ENCODE measurements at places on chromosomes 6 and 20. TPM values are rescaled to one million over a fixed set of nuclear protein-coding genes. Genes with fewer than 3 reads are reported as not detected.

SPATA25 gene
- 0.29 TPM for total RNA-seq

HDGFL1 gene
- total RNA-seq, result not detected

DLK2 gene
- 2.4 TPM for total RNA-seq

TNFRSF6B gene
- total RNA-seq, result 1.2 TPM

CPNE5 gene
- total RNA-seq, result not detected

- H3K27ac ChIP-seq, result no peak overlapping the region
- H3K4me3 ChIP-seq, result no peak overlapping the region
- no peak for DNase-seq
These were observed 24.7 kb downstream of the PTGIS start for GRCh38 chr20:49543071-49543857.

GRCh38 chr20:675033-675452 is 559 bp downstream of the SCRT2 start:
- H3K27ac ChIP-seq, result no peak overlapping the region
- peaks cover 6% of the 10 kb centered on the region for H3K4me1 ChIP-seq
- H3K27me3 ChIP-seq, result peaks cover 36% of the 10 kb centered on the region
- DNase-seq, result no peak
- H3K36me3 ChIP-seq, result no peaks in the 10 kb centered on the region

GRCh38 chr20:54585217-54585616 is 109.8 kb downstream of the DOK5 start:
- DNase-seq, result no peak
- no peaks in the 10 kb centered on the region for H3K27me3 ChIP-seq
- no peak overlapping the region for H3K27ac ChIP-seq
- H3K4me3 ChIP-seq, result no peak overlapping the region

DNA sequence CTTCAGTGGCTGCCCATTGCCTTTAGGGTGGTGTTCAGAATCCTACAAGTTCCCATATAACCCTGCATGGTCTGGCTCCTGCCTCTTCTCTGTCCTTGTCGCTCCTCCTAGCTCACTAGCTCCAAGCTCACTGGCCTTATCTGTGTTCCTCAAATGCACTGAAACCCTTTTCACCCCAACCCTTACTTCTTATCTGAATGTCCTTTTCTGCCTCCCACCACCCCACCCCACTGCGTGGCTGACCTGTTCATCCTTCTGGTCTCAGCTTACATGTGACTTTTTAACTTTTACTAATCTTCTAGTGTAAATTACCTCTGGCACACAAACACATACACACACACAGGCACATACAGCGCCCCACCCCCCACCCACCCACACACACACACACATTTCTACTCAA is 41.0 kb upstream of the GLP1R start:
- peaks cover 1% of the 10 kb centered on the region for H3K27me3 ChIP-seq
- DNase-seq, result no peak
- H3K36me3 ChIP-seq, result no peaks in the 10 kb centered on the region
- no peaks in the 10 kb centered on the region for H3K4me1 ChIP-seq
- no peak overlapping the region for H3K4me3 ChIP-seq

GRCh38 chr20:7505152-7505834 is 435.0 kb downstream of the HAO1 start:
- no peaks in the 10 kb centered on the region for H3K4me1 ChIP-seq
- no peaks in the 10 kb centered on the region for H3K36me3 ChIP-seq
- no peaks in the 10 kb centered on the region for H3K27me3 ChIP-seq
- no peak overlapping the region for H3K4me3 ChIP-seq

DNA sequence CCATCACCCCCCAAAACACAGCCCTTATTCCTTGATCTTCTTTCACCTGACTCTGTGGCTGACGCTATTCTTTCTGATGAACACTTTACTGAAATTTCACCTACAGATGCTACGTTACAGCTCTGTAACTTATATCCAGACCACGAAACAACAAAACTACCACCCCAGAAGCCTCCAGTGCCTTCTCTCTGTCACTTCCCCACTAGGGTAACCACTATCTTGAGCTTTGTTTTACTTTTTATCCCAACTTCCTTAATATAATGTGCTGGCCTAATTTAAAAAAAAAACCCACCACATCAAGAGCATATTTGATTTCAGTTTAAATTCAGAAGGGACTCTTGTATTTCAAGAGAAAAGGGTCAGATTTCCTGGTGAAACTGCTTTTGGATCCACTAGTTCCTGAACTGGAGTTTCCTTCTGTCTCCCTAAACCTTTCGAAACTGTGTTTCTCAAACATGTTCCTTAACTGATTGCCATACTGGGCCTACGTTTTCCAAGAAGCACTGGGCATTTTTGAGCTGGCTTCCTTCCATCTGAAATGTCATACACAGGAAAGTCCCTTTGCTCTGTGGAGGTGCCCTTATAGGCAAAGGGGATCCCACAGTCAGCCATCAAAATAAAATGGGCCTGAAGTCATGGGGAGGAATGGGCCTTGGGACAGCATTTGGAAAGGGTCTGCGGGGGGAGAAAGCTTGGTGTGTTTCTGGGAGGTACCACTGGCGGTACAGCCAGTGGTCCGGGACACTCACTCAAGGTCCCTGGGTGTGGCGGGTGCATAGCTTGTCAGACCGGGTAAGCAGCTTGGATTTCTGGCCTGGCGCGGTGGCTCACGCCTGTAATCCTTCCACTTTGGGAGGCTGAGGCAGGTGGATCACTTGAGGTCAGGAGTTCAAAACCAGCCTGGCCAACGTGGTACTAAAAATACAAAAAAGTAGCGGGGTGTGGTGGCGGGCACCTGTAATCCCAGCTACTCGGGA is 25.8 kb upstream of the RTF2 start:
- H3K4me1 ChIP-seq, result peaks cover 61% of the 10 kb centered on the region
- H3K36me3 ChIP-seq, result no peaks in the 10 kb centered on the region
- peak overlapping the region; percentile 63 for H3K4me3 ChIP-seq
- peaks cover 2% of the 10 kb centered on the region for H3K27me3 ChIP-seq
- peak overlapping the region; percentile 92 for H3K27ac ChIP-seq
- DNase-seq, result no peak

DNA sequence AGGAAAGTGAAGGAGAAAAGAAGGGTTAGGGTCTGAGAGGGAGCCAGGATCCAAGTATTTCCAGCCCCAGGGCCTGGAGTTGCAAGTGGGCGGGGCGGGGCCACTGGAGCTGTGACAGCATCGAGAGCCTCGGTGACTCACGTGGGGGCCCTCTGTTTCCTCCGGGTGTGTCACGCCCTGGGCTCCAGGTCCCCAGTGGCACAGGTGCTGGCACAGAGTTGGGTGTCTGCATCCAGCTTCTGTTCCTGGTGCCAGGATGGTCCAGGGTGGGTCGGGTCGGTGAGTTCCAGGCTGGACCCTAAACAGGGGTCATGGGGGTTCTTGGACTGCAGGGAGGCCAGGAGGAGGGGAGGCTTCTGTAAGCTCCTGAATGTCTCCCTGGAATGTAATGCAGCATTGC is 16.7 kb downstream of the RAET1L start:
- peaks cover 31% of the 10 kb centered on the region for H3K27me3 ChIP-seq
- no peak overlapping the region for H3K27ac ChIP-seq
- no peaks in the 10 kb centered on the region for H3K36me3 ChIP-seq
- DNase-seq, result no peak
- H3K4me3 ChIP-seq, result no peak overlapping the region

DNA sequence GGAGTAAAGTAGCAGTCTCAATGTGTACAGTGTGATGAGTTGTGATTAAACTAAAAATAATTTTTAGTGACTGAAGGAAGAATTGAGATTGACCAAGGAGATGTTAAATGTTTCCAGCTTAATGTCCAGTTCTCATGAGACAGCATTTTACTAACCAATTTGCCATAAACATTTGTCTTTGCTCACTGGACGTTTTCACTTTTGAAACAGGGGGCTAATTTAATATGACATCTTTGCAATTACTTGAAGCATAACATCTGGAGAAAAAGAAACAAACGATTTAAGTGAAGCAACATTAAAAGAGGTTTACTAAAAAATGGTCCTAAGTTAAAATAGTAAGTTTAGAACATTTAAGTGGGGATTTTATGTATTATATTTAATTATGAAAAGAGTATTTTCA is 443.8 kb downstream of the BCKDHB start:
- no peaks in the 10 kb centered on the region for H3K27me3 ChIP-seq
- H3K27ac ChIP-seq, result no peak overlapping the region
- no peaks in the 10 kb centered on the region for H3K36me3 ChIP-seq
- no peak overlapping the region for H3K4me3 ChIP-seq

DNA sequence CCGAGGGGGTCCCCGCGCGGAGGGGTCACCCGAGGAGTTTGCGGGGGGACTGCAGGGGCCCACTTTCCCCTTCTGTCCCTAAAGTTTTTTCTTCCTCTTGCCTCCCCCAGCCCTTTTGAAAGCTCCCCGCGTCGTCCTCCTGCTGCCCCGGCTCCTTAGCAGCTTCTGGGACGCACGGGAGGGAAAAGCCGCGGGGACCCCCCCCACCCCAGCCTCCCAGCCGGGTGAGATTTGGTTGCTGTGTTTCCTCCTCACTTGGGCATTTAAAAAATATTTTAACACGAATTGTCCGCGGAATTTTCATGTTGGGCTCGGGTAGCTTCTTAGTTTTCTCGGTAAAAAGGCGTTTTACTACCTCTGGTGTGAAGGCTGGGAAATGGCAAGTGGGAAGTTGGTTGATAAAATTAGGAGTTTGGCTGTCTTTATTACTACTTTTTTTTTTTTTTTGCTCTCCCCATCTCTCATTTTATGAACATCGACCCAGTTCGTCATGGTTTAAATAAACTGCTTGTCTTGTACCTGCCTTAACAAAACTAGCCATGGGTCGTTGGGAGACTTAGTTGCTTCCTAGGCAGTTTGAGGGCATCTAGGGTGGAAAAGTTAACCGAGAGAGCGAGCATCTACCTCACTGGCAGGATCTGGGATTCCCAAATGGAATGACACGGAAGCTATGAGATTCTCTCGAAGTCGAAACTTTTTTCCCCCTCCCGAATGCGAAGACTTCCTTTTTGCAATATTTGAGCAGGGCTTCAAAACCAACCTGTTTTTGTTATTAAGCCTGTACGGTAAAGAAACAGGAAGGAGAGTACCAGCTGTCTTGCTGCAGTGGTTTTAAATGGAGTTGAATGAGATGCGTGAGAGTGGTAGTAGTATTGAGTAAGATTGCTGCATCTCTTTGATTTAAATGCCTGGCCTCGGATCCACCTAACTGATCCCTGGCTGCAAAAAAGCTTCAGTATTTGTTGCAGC is 868 bp downstream of the NCOA3 start:
- peak overlapping the region; percentile 95 for H3K27ac ChIP-seq
- peaks cover 6% of the 10 kb centered on the region for H3K36me3 ChIP-seq
- peaks cover 2% of the 10 kb centered on the region for H3K27me3 ChIP-seq

DNA sequence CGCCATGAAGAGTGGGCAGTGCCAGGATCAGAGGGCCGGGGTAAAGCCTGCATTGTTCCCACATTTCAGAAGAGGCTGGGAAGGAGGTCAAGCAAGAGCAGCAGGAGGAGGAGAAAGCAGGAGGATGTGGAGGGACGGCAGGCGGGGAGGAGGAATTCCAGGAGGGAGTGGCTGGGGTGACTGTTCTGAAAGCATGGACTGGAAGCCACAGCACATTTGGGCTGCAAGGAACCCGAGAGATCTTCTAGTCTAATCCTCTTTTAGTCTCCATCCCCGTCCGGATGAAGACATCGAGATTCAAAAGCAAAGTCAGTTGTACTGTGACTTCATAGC is 76.9 kb downstream of the FAM50B start:
- no peaks in the 10 kb centered on the region for H3K36me3 ChIP-seq
- H3K27ac ChIP-seq, result peak overlapping the region; percentile 71
- H3K27me3 ChIP-seq, result no peaks in the 10 kb centered on the region
- peak overlapping the region; percentile 42 for H3K4me3 ChIP-seq
- peaks cover 52% of the 10 kb centered on the region for H3K4me1 ChIP-seq
- DNase-seq, result peak; percentile 17

DNA sequence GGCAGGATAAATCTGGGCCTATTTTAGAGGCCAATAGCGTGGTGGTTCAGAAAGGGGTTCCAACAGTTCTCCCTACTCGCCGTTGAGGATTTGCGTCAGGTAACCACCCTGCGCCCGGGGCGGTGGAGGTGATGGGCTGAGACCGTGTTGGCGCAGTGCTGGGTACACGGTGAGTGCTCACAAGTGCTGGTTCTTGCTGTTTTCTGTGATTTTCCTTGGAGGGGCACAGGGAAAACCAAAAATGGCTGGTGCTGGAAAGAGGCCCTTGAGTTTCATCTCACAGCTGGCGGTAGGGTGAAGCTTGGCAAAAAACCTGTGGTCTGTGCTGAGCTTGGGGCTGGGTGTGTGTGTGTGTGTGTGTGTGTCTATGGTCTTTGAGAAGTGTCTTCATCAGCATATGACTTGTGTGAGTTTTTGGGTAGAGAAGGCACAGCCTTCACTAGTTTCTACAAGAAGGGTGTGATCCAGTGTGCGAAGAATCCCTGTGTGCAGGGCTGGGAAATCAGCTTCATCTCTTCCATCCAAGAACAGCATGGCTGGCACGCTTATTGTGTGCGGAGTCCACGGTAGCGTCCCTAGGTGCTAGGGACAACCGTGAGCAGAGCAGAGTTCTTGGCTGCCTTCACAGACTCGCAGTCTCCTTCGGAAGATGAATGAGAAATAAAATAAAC is 35.3 kb upstream of the SCRT2 start:
- H3K4me3 ChIP-seq, result no peak overlapping the region
- H3K36me3 ChIP-seq, result no peaks in the 10 kb centered on the region
- no peak for DNase-seq
- H3K4me1 ChIP-seq, result no peaks in the 10 kb centered on the region
- peaks cover 12% of the 10 kb centered on the region for H3K27me3 ChIP-seq
- H3K27ac ChIP-seq, result no peak overlapping the region

GRCh38 chr20:48754292-48754691 is 73.5 kb downstream of the PREX1 start:
- no peaks in the 10 kb centered on the region for H3K36me3 ChIP-seq
- H3K4me3 ChIP-seq, result no peak overlapping the region
- H3K4me1 ChIP-seq, result no peaks in the 10 kb centered on the region
- DNase-seq, result no peak

GRCh38 chr6:44096612-44097011 is 30.6 kb downstream of the MRPL14 start:
- DNase-seq, result peak; percentile 65
- H3K4me1 ChIP-seq, result peaks cover 10% of the 10 kb centered on the region
- no peak overlapping the region for H3K4me3 ChIP-seq
- H3K27ac ChIP-seq, result no peak overlapping the region
- no peaks in the 10 kb centered on the region for H3K27me3 ChIP-seq
- H3K36me3 ChIP-seq, result no peaks in the 10 kb centered on the region

DNA sequence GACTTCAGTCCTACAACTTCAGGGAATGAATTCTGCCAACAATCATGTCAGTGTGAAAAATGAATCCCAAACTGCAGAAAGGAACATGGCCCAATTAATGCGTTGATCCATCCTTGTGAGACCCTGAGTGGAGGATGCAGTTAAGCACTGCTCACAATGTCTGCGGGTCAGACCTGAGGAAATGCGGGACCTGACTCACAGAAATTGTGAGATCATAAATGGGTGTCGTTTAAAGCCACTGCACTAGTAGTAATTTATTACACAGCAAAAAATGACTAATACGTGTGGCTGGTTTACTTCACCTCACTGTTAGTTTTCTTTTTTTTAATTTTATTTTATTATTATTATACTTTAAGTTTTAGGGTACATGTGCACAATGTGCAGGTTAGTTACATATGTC is 505.0 kb downstream of the PRKN start:
- H3K27me3 ChIP-seq, result no peaks in the 10 kb centered on the region
- peaks cover 4% of the 10 kb centered on the region for H3K36me3 ChIP-seq
- H3K27ac ChIP-seq, result no peak overlapping the region
- no peaks in the 10 kb centered on the region for H3K4me1 ChIP-seq
- H3K4me3 ChIP-seq, result no peak overlapping the region

- H3K27me3 ChIP-seq, result peaks cover 5% of the 10 kb centered on the region
- H3K4me1 ChIP-seq, result peaks cover 4% of the 10 kb centered on the region
- no peak overlapping the region for H3K27ac ChIP-seq
- no peak for DNase-seq
- H3K36me3 ChIP-seq, result peaks cover 4% of the 10 kb centered on the region
- H3K4me3 ChIP-seq, result no peak overlapping the region
These were observed 89.3 kb downstream of the JPH2 start for GRCh38 chr20:44097521-44098255.

- H3K36me3 ChIP-seq, result no peaks in the 10 kb centered on the region
- peaks cover 8% of the 10 kb centered on the region for H3K4me1 ChIP-seq
- H3K4me3 ChIP-seq, result no peak overlapping the region
These were observed 431.9 kb upstream of the GJE1 start for GRCh38 chr6:141700819-141701218.

Measured in HFFc6 (cell line).